Mammary microvascular endothelial cell (primary cell): ENCODE measurements at places on chromosomes 3 and 15. TPM values are rescaled to one million over a fixed set of nuclear protein-coding genes. Genes with fewer than 3 reads are reported as not detected.

XYLB gene
- total RNA-seq: 1.9 and 4.4 TPM in 2 replicates

GOLGA8K gene
- not detected in 2 replicates for total RNA-seq

MYO5A gene
- 85.3 and 89.0 TPM in 2 replicates for total RNA-seq

CSPG4 gene
- under 0.01 TPM in 1 of 2 replicates, not detected in the other for total RNA-seq

GATA2 gene
- total RNA-seq: 52.0 and 66.8 TPM in 2 replicates

FBXO40 gene
- total RNA-seq: not detected in 2 replicates

NOX5 gene
- not detected in 2 replicates for total RNA-seq

LMAN1L gene
- total RNA-seq: not detected in 2 replicates

EOMES gene
- total RNA-seq: not detected in 2 replicates

SPPL2A gene
- total RNA-seq: 166 and 187 TPM in 2 replicates

PCNP gene
- 60.6 and 62.5 TPM in 2 replicates for total RNA-seq

GREM1 gene
- total RNA-seq: 0.05 and 1.6 TPM in 2 replicates

ATP10A gene
- total RNA-seq: not detected in 2 replicates

RTP2 gene
- total RNA-seq: not detected in 2 replicates

HIGD1A gene
- 121 and 136 TPM in 2 replicates for total RNA-seq

DGKG gene
- 2.4 and 2.9 TPM in 2 replicates for total RNA-seq

DUOXA2 gene
- not detected in 2 replicates for total RNA-seq

PLCH1 gene
- total RNA-seq: not detected in 2 replicates

IL5RA gene
- total RNA-seq: not detected in 2 replicates

STRIT1 gene
- not detected in 2 replicates for total RNA-seq

ARPP21 gene
- total RNA-seq: not detected in 2 replicates

CCDC39 gene
- not detected in 2 replicates for total RNA-seq

MAGEF1 gene
- total RNA-seq: 11.6 and 13.8 TPM in 2 replicates

SPATA12 gene
- 0.13 and 0.15 TPM in 2 replicates for total RNA-seq

UROC1 gene
- not detected in 2 replicates for total RNA-seq

LSAMP gene
- total RNA-seq: not detected in 2 replicates

C3orf20 gene
- not detected in 2 replicates for total RNA-seq

LMOD3 gene
- not detected in 2 replicates for total RNA-seq

NRG4 gene
- not detected in 2 replicates for total RNA-seq

UTS2B gene
- 0.30 and 0.53 TPM in 2 replicates for total RNA-seq

ROBO2 gene
- 0.13 TPM in 1 of 2 replicates, not detected in the other for total RNA-seq

P3H2 gene
- total RNA-seq: 19.0 and 31.4 TPM in 2 replicates

HYAL2 gene
- 505 and 575 TPM in 2 replicates for total RNA-seq

ISG20 gene
- 15.0 and 18.9 TPM in 2 replicates for total RNA-seq

TMC3 gene
- total RNA-seq: not detected in 2 replicates

ZDHHC19 gene
- not detected in 2 replicates for total RNA-seq

POLQ gene
- 5.4 and 5.8 TPM in 2 replicates for total RNA-seq

MELTF gene
- 0.67 and 1.9 TPM in 2 replicates for total RNA-seq

WNT5A gene
- total RNA-seq: 0.34 and 0.93 TPM in 2 replicates

BOC gene
- 0.27 and 0.34 TPM in 2 replicates for total RNA-seq

DAPK2 gene
- total RNA-seq: 3.1 and 4.0 TPM in 2 replicates

PLA2G4D gene
- not detected in 2 replicates for total RNA-seq
